ENCODE measurements at places on chromosomes 13 and 19.
A peak's percentile ranks its signal among the peaks of the same experiment; 100 is the strongest.

GRCh38 chr13:44133626-44134025 is 240.0 kb upstream of the SERP2 start:
- DNase-seq, result no peak

GRCh38 chr19:7762719-7763293 is at the start of gene CLEC4M:
Gene CLEC4M, plus strand, starts transcription at chr19:7763243. Its CDS starts 24 bp downstream, at chr19:7763267.
- no peak for DNase-seq

DNA sequence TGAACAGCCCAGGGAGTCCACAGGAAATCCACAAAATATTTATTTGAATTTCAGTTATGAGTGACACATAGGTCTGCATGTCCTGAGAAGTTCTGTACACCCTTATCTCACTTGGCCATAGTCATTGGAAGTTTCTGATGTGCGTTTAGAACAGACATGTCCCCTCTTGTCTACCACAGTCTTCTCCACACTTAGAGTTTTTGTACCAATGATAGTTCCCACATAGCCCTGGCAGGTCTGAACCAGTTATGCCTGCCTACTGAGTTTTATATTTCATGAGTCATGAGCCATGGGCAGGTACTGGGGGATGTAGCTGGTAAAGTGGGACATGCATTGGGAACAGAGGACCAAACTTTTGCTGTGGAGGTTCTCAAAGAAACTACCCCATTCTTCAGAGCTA is 11.3 kb downstream of the ZNF132 start:
- DNase-seq, result no peak

DNA sequence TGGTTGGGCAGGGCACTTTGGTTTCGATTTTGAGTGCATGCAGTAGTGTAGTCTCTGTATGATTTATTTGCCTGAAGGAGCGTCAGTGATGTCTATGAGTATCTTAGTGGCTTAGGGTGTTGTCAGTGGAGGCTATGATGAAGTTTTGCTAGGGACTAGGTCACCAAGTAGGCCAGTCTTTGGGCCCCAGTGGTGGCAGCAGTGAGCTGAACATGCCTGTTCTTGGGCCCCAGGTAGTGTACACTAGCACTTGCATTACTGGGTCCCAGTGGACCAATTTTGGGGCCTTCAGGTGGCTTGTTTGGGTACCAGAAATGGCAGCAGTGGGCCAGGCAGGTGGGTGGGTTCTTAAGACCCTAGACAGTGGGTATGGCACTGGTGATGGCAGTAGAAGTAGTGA is 598.7 kb upstream of the SPRY2 start:
- DNase-seq, result no peak

GRCh38 chr13:98885600-98885999 is 92.3 kb downstream of the DOCK9 start:
- DNase-seq, result no peak

DNA sequence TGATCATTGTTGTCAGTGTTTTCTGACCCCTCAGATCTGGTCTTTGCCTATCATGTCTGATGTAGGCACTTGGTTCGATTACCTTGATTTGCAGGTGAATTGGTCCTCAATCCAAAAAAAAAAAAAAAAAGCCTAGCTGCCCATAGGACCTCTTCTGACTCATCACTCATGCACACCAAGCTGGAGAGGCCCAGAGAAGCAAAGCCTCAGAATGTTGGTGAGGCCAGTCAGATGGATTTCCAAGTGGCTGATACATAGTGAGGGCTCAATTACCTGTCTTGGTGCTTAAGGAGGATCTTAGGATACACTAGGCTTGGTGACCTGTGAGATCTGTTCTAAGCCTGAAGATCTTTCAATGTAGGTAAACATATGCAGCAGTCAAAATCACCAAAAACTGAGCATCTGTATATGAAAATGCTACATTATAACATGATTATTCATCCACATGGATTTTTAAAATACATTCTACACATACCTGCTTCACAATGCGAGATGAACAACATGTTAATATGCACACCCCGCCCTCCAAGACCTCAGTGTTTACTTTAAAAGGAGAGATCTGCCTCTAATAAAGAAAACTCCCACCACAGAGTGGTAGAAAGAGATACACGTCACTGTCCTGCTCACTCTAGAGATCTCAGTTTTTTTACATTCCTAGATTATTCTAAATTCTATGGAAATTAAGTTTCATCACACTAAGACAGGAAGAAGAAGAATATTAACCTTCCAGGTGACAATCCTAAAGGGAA is 79.9 kb upstream of the RAP2A start:
- DNase-seq, result no peak

DNA sequence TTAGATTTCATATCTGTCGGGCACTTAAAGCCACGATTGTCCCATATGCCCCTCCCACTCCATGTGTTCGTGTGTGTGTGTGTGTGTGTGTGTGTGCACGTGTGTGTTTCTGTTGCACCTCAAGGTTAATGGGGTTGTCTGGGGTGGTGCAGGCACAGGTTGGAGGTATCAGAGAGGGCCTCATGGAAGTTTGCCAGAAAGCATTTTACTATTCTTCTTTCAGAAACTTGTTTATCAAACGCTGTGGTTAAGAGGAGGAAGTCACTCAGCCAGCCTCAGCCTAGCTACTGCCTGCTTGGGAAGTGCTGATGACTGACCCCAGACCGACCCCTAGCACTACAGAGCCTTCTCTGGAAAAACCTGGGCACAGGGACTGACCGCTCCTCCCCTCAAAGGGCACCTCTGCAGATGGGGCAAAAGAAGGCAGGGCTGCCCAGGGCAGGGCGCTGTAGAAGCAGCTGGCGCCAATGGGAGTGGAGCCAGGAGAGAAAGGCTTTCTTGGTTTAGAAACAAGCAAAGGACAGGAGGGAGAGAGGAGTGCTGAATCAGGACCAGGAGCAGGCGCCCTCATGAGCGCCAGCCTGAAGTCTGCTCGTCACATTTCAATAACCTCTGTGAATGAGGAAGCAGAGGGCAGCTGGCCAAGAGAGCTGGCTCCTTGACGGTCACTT is 3.9 kb downstream of the SIAH3 start:
- peak; percentile 23 for DNase-seq

DNA sequence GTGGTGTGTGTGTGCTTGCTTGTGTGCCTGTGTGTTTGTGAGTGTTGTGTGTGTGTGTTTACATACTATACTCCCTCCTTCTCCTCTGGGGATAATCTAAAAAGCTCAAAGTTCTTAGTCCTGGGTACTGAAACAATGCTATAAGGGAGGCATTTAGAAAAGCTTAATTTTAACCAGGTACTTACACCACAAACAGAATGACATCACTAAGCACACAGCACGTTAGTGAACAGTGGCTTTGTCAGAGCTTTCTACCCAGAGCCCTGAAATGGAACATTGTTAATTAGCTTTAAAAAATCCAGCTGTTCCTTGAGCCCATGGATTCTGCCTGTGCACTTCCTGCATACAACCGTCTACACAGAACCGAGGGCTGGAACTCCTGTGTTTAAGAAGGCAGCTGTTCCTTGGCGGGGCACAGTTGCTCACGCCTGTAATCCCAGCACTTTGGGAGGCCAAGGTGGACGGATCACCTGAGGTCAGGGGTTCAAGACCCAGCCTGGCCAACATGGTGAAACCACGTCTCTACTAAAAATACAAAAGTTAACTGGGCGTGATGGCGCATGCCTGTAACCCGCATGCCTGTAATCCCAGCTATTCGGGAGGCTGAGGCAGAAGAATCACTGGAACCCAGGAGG is 69.6 kb upstream of the RNF113B start:
- no peak for DNase-seq

- no peak for DNase-seq
Measured at GRCh38 chr13:51330791-51331190, 8.7 kb upstream of the SERPINE3 start.

- DNase-seq, result no peak
Measured at GRCh38 chr13:74221752-74222151, 87.5 kb upstream of the KLF12 start.

GRCh38 chr19:47353307-47353712 is 4.2 kb downstream of the DHX34 start:
- DNase-seq, result no peak

DNA sequence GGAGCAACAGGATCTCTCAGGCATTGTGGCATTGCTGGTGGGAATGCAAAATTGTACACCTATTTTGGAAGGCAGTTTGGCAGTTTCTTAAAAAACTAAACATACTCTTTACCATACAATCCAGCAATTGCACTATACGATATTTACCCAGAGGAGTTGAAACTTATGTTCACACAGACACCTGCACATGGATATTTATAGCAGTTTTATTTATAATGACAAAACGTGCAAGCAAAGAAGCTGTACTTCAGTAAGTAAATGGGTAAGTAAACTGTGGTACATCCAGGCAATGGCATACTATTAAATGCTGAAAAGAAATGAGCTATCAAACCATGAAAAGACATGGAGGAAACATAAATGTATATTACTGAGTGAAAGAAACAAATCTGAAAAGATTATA is 71.6 kb upstream of the UBAC2 start:
- DNase-seq, result no peak
